ENCODE measurements at places on chromosomes 3 and 15.

GRCh38 chr3:106265704-106266103 lies 396.9 kb upstream of the CBLB start:
- DNase-seq, result no peak

DNA sequence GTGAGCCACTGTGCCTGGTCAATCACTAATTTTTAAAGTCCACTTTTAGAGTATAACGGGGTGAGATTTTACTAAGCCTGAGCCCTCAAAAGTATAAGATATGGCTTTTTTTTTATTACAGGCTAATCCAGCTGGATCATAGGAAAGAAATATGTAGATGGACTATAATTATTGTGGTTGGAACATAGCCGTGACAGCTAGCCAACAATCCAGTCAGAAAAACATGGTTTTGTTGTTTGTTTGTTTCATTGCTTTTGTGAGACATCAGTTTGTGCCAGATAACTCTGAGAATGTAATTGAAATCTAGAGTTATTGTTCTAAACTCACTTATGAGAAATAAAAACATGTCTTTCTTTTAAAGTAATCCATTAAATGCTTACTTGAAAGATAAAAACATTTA lies 37.3 kb upstream of the ATOSA start:
- no peak for DNase-seq

DNA sequence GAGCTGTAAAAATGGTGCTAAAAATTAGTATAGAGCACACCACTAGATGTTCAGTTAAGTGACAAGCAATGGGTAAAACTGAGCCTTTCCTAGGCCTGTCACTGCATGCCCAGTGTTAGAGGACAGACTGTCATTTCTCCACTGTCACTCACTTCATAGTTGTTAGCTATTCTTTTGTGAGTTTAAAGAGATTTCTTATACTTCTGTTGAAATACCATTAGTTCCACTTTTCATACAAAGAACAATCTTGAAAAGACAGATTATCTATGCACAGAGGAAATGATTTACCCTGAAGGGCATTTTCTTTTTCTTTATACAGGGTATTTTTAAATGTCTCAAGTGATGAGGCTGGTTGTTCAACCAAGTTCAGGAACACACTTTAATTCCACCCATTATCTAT lies 28.3 kb upstream of the CHMP2B start:
- DNase-seq, result no peak

DNA sequence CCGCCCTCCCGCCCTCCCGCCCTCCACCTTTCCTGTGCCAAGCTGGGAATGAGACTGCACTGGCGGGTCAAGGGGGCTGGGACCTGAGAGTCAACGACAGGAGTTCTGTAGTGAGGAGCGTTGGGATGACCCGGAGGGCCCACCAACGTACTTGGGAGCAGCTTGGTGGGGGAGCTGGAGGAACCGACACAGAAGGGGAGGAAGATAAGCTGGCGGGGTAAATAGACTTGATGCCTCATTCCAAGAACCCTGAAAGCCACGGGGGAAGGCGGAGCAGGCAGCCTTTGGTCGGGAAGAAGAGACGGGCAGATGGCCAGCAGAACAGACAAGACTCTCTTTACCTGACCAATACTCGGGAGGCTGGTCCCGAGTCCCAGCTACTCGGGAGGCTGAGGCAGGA lies 277 bp downstream of the FMN1 start:
- peak; percentile 17 for DNase-seq

GRCh38 chr3:9397332-9397905 lies at the start of gene SETD5:
SETD5 (plus strand) TSS chr3:9397615; CDS start chr3:9428939, 31,324 bp downstream.
- DNase-seq, result peak; percentile 98

DNA sequence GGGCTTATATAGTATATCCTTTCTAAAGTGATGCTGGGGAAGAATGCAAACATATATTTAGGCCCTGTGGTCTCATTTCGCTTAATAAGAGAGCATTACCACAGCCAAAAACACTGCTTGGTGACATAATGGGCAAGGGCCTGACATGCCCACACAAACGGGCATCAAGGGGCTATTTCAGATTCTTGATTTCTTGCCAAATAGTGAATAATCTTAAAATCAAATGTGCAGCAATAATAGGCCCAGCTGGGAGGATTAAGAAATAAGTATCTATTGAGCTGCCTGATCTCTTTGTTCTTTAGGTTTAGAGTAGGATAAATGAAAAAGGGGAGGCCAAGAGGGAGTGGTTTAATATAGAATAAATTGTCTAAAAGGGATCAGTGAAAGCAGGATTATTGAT lies 241.0 kb upstream of the GBE1 start:
- DNase-seq, result no peak

DNA sequence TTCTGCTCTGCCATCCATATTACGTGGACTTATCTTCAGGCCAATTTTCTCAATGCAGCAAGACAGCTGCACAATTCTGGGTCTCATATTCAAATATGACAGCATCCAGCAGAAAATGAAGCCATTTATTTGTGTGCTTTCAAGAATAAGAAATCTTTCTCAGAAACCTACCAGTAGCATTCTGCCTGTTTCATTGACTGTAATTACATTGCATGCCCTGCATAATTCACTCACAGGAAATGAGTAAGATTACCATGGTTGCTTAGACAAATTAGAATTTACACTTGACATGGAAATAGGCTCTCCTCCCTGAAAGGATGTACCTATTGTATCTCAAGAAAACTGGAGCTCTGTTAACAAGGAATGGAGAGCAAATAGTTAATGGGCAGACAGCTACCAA lies 346.6 kb upstream of the DCBLD2 start:
- DNase-seq, result peak; percentile 61

DNA sequence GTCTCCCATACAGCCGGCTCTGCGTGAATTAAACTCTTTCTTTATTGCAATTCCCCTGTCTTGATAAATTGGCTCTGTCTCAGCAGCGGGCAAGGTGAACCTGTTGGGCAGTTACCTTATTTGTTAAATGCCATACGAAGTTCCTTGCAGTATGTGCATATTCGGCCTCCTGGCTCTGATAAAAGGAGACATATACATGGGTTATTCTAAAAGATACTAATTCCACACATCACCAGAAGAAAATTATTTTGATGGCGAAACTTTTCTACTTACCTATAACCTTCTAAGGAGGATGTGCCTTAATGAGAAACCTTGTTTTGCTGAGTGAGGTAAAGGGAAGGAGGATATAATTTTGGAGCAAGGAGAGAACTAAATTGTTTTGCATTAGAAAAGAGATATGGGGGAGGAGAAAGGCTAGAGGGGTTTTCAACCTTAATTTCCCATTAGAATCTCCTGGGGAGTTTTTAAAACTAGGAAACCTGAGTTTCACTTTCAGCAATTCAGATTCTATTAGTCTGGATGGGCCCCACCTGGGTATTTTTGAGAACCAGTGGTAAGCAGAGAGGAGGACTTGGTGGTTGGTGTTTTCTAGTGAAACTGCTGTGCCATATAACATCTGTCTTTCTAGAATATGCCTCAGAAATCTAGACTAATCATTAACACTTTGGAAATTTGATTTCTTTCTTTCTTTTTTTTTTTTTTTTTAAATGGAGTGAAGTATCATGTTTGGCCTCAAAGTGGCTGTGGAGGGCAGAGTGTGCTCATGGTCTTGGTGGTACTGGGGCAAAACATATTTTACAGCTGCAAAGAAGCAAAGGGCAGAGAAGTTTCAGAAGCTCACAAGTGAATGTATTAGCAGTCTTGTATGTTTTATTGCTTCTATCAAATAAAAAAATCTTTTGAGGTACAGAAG lies 23.0 kb downstream of the NANOGP8 start:
- no peak for DNase-seq

GRCh38 chr3:128549283-128550112 lies 56.5 kb upstream of the GATA2 start:
- peak; percentile 96 for DNase-seq

- DNase-seq, result peak; percentile 81
Measured at GRCh38 chr3:196268284-196269163, 19.0 kb downstream of the PCYT1A start.

DNA sequence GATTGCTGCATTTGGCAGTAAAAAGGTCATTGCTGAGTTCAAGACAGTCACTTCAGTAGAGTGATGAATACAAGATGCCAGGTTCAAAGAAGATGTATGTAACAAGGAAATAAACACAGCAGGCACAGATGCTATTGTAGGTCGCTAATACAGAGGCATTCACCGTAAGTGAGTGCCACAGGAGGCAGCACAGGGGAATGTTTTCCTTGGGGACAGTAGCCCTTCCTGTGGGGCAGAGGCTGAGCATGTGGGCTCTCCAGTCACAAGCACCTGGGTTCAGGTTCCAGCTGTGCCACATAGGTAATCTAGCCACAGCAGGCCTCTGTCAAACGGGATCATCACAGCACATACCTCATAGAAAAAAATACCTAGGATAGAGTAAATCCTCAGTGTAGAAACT lies 86.3 kb downstream of the RSL24D1 start:
- DNase-seq, result no peak

DNA sequence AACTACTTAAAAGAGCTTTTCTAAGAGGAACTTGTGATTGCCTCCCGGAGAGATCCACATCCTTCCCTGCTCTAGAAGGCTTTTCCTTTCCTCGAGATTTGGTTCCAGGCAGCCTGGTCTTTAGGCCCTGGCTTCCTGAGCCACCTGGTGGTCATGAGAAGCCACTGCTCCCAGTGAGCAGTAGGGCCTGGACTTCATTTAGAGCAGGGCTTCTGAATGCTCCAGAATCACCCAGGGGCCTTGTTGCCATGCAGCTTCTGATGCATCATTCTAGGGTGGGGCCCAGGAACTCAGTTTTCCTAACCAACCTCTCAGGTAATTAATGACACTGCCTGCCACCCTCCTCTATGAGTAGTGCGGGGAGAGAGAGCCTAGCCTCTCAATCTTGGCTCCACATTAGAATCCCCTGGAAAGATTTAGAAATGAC lies 29.6 kb downstream of the PSMD6 start:
- peak; percentile 78 for DNase-seq

- DNase-seq, result peak; percentile 67
Measured at GRCh38 chr15:39283531-39283930, 297.3 kb upstream of the THBS1 start.

DNA sequence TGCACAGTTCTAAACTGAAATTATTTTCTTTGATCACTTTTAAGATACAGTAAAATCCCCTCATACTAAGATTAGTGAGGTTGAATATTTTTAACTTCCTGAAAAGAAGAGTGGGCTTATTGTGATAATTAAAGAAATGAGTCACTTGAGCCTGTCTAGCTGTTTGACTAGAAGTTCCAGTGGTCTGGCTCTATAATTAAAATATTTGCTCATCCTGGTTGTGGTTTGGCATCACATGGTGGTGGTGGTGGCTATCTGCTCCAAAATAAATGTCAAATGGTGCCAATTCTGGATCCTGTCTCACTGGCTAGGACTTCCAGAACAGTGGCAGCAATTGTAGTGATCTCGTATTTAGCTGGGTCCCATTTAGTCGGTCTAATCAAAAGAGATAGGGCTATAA lies 8.6 kb upstream of the TEX9 start:
- DNase-seq, result peak; percentile 74

- peak; percentile 68 for DNase-seq
Measured at GRCh38 chr3:63349583-63350573, 71.8 kb downstream of the SYNPR start.

DNA sequence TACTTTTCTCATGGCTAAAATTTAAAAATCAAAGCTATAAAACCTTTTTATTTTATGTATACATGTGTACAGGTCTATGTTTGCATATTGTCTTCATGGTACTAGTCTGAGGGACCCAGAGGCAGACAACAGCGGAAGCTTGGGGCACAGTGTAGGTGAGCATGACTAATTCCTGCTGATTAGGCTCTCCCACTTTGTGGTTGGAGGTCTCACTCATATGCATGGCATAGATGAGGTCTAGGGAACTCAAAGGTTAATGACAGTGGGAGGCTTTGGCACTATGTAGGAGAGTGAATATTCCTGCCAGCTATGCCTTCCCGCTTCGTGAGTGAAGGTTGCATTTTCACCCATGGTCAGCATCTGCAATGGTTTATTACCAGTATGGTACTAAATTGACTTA lies 47.5 kb upstream of the AADACL2 start:
- no peak for DNase-seq

DNA sequence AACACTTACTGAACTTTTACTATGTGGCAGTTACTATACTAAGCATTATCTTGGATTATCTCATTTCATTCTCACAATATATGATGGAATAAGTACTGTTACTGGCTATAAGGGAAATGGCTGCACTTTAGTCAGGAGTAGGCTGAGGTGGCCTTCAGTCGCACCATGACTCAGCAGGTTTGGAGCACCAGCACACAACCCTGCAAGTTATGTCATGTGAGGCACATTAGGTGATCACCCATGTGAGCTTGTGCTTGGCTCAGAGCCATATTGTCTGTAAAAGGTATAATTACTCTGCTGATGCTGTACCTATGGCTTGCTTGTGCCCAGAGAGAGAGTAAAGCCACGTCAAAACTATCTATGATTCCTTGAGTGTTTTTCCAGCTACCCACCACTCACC lies 54.1 kb upstream of the TIPARP start:
- peak; percentile 38 for DNase-seq

GRCh38 chr3:42701371-42702065 lies 1.1 kb downstream of the HHATL start:
- peak; percentile 27 for DNase-seq

- DNase-seq, result no peak
Measured at GRCh38 chr3:13509816-13510192, 29.7 kb downstream of the HDAC11 start.

GRCh38 chr15:65912235-65912634 lies 42.9 kb downstream of the RAB11A start:
- DNase-seq, result no peak

- DNase-seq, result no peak
Measured at GRCh38 chr15:95363646-95364045, 966.9 kb upstream of the NR2F2 start.

DNA sequence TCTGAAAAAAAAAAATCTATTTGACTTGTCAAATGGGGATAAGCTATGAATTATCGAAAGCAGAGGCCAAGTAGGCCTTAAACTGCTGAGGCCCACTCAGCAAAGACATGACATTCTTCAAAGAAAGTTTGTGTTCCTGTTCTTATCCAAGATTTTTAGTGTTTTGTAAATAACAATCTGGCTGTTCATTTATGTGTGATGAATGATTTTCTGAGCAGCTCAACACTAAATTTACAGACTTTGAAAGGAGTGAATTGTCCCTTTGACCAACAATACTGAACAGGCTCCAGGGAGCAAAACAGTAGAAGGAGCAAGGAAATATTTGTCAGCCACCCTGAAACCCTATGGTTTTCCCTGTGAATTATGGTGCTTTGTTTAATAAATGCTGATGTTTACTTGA lies 512.6 kb upstream of the NAALADL2 start:
- DNase-seq, result no peak

DNA sequence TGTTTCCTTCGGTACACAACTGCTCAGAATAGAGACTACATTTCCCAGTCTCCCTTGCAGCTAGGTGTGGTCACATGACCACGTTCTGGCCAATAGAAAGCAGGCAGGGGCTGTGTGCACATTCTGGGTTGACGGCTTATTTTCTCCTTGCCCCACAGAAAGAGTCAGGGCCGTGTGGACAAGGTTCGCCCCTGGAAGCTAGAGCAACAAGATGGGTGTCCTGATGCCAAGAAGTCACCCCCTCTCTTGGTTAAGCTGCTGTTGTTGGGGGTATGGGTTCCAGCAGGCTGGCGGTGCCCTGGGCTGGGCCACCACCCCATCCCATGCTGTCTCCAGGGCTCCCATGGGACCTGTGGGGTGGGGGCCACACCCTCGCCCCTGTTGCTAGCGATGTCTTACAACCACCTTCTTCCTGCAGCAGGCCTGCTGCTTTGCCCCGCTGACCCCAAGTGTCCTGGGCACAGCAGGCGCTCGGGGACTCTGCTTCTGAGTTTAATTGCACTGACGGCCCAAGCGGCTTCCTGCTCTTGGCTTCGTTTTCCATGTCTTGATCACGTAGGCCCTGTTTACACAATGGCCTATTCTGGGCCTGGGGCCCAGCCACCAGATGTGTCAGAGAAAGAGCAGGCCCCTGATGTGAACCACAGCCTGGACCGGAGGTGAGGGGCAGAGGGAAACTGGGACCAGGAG lies 24.9 kb downstream of the ABTB1 start:
- DNase-seq, result peak; percentile 85
